ENCODE measurements at places on chromosomes 7 and 10.

- DNase-seq: no peak
These were observed 23.1 kb upstream of the FMC1 start for GRCh38 chr7:139317939-139318505.

- DNase-seq: no peak
These were observed 7.0 kb downstream of the AQP1 start for GRCh38 chr7:30918676-30919075.

GRCh38 chr7:27947586-27948278 lies 207.8 kb downstream of the TAX1BP1 start:
- DNase-seq: no peak

- no peak for DNase-seq
These were observed 129.2 kb downstream of the SORBS1 start for GRCh38 chr10:95431900-95432342.

GRCh38 chr7:158809596-158809995 lies 19.7 kb downstream of the ESYT2 start:
- DNase-seq: no peak

DNA sequence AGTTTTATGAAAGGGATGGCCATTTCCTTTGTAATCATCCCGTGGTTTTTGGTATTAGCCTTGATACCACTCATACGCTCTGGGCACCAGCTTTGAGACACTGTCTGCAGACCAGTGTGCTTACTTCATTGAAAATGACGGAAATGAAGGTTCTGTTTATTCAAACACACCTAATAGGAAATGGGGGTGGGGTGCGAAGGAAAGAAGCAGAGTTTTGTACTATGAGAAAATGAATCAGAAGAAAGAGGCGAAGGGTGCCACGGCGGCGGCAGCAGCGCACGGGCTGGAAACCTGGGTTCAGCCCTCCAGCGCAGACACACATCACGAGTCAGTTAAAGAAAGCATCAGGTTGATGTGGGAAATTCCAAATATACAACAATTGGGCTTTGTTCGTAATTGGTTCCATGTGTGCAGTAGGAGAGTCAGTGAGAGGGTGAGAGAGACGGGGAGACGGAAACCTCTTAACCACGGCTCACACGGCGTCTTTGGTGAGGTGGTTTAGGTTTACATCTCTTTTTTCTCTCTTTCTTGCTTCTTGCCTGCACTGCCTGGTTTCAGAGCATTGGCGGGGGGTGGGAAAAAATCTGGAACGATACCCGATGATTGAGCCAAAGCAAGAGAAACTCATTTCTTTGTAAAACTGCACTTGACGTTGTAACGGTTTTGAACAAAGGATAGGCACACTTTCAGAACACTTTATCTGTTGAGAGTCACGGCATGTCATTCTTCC lies 321.2 kb downstream of the FRMD4A start:
- DNase-seq: no peak

DNA sequence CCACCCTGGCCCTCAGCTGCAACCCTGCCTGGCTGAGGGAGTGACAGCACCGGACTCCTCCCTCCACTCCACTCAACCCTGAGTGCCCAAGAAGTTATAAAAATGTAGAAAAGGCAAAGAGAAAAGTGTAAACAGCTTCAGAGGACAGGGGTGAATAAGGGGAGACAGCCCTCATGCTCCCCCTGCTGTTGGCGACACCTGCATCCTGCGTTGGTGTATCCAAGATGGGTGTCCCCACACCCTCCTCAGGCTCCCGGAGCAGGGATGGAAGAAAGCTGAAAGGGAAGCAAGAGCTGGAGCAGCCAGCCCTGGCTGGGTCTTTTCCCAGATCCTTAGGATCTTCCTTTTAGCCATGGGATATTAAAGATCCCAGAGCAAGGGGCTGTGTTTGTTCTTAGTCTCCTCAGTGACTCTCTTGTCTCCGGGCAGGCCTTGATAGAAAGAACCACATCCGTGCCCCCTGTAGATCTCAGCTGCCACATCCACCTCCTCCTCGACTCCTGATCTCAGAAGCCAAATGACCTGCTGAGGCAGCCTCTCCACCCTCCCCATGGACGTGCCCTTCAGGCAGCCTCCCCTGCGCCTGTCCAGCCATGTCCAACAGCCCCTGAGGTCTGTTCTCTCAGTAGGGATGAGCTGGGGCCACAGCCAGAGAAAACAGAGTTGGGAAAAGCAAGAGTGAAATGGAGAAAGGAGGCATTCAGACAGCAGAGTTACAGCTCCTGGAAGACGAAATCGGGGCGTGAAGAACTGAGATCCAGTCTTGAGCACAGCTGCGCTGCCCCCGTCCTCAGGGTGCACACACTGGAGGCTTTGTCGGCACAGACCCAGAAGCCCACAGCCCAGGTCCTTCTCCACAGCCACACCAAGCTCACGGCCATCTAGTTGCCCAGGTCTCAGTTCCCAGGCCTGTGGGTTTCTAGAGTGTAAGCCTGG lies 6.8 kb downstream of the FAM131B start:
- no peak for DNase-seq

- no peak for DNase-seq
These were observed 49.3 kb downstream of the PTPRN2 start for GRCh38 chr7:158538156-158538946.

DNA sequence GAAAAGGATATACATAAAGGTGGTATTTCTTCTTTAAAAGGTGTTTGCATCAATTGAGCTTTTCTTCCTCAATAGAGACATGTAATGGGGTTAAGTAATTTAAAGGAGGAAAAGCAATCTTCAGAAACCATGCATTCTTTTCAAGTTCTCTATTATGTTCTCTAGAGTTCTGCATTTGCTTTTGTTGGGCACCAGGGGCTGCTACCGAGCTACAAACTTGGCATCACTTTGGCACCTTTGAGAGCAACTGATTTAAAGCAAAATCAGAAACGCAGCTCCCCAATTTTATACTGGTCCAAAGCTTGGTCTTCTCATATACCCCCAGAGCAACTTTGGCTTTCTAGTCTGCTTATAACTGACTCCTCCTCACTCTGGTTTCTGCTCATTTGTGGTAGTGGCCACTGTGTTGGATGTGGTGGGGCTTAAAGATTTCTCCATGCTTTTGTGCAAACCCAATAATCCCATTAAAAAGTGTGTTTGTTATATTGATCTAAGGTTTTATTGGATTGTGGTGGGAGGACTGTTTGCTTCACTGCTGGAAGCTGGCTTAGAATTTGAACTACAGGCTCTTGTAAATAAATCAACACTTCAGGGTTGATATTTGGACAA lies 712.1 kb downstream of the PHTF2 start:
- DNase-seq: no peak

DNA sequence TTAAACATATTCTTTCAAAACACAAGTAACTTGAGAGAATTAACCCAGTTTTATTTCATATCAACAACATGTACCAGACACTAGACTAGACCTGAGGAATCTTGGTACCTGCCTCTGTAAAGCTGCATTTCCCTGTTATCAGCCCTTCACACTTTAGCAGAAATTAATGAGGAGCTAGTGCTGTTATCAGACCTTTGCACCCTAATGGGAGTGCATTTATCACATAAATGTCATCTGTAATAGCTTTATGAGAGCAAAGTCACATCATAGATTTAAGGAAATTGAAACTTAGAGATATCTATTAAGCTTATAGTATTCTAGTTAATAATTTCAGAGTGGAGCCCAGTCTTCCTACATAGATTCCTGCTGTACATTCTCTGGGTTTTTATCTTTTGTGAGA lies 270.4 kb upstream of the YAE1 start:
- no peak for DNase-seq

- no peak for DNase-seq
These were observed 131.3 kb downstream of the EBF3 start for GRCh38 chr10:129832573-129833467.

GRCh38 chr7:100109521-100110163 lies 8.2 kb downstream of the AP4M1 start:
- DNase-seq: no peak

DNA sequence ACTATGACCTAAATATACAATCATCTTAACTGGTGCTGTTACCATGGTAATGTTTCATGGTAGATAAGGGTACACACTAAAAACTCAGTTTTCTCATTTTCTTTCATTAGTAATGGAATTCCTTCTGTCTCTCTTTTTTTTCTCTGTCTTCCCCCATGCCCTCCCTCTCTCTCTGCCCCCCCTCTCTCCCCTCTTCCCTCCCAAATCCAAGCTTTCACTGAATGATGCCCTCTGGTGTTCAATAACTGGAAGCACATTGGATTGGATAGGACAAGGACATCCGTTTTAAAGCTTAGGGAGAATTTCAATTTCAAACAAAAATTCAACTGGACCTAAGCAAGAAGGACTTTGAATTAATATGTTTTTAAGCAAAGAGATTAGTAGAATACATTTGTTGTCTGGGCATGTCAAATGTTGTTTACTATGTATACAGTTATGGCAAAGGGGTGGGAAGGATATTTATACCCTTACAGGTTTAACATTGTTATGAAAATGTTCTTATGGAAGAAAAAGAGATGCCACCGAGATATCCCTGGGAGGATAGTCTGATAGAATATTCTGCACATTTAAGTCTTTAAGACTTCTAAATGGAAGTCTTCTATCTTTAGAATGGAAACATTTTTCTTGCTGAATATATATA lies 6.1 kb downstream of the CHRM2 start:
- no peak for DNase-seq

- DNase-seq: no peak
These were observed 86.3 kb downstream of the BAMBI start for GRCh38 chr10:28763471-28764170.

GRCh38 chr10:8061274-8062211 lies 7.1 kb downstream of the GATA3 start:
- no peak for DNase-seq

- no peak for DNase-seq
These were observed 34.1 kb upstream of the NMT2 start for GRCh38 chr10:15202639-15203038.

DNA sequence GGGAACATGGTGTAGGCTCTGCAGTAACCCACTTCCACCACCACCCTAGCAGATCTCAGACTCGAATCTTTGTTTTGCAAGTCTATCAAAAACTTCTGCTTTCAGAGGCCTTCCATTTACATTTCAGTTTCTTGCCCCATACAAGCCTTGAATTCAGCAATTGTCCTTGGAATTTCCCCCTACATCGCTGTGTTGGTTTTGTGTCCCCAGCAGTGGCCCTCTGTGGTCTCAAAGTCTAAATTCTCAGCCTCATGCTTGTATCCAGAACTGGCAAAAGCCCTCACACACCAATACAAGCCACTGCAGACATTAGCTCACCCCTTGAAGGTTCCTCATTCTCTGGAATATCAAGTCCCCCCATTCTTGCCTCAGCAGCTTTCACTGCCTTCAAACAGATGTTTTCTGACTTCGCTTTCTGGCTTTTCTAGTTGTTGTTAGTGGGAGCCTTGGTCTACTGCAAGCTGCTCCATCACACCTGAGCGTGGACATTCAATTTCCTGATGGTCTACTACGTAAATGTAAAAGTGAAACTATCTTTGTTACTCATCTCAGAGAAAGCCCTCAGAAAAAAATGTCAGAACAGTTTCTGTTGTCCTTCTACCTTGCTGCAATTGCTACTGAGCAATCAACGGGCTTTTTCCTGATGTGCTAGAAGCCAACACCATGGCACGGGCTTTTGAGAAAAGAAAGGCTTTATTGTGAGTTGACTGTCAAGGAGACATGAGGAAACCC lies 1.8 kb upstream of the NUB1 start:
- DNase-seq: no peak

DNA sequence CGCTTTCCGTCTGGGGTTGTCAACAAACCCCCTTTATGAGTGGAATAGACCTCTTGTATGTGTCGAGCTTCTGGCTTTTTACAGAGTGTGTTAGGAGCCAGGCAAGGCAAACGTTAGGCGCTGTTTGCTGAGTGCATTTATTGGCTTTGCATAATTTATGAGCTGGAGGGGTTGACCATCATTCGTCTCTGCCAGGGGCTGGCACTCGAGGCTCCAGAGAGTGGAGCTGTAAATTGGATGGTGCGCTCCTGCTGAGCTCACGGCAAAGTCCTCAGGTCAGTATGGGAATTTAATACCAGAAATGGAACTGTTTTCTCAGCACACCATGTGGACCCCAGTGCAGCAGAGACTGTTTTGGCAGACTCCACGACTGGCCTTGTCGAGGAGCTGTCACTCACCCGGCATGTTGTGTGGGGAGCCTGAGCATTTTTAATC lies 699.4 kb upstream of the GALNT17 start:
- DNase-seq: peak; percentile 59

GRCh38 chr10:117360016-117360415 lies 15.2 kb downstream of the PDZD8 start:
- no peak for DNase-seq

- DNase-seq: no peak
These were observed 160.8 kb downstream of the PKD1L1 start for GRCh38 chr7:47787249-47788069.

GRCh38 chr10:90112681-90113080 lies 411.3 kb downstream of the KIF20B start:
- DNase-seq: no peak

- no peak for DNase-seq
These were observed 2.6 kb downstream of the PGAM1 start for GRCh38 chr10:97428572-97428981.

DNA sequence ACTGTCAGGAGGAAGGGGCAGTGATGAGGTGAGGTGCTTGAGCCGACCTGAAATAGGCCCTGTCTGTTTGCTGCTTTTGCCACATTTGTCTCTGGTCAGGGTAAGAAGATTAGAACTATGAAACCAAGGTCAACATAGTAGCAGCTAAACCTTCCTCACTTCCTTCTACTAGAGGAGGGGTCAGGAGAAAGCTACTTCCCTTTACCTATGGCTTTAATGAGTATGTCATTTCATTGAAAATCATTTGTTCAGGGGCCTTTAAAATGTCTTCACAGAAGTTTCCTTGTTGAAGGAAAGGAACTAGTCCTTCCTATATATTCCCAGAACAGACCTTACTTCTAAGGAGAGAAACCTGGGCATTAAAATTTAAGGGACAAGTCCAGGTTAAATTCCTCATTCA lies 19.0 kb downstream of the HYAL4 start:
- DNase-seq: no peak

DNA sequence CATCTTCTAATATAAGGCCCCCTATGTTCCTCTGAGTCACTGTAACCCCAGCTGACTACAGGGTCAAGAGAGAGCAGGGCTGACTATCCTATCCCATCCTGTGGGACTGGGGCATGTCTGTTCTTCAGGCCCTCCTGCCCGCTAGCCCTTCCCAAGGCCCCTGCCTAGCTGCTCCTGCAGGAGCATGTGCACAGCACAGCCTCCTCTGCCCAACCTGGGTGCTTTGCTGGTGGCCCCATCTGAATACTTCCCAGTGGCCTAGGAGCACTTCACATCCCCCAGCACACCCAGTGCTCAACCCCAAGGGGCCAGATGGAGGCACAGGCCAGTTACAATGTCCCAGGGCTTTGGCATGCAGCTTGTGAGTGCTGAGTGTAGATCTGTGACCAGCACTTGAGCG lies 37.3 kb downstream of the AGBL3 start:
- no peak for DNase-seq
